ENCODE measurements at places on chromosomes 4 and X.

- no peak for DNase-seq
Observed at GRCh38 chrX:69996113-69996468, 53.6 kb downstream of the AWAT2 start.

- DNase-seq = no peak
Observed at GRCh38 chr4:150051111-150051510, 27.1 kb upstream of the DCLK2 start.

DNA sequence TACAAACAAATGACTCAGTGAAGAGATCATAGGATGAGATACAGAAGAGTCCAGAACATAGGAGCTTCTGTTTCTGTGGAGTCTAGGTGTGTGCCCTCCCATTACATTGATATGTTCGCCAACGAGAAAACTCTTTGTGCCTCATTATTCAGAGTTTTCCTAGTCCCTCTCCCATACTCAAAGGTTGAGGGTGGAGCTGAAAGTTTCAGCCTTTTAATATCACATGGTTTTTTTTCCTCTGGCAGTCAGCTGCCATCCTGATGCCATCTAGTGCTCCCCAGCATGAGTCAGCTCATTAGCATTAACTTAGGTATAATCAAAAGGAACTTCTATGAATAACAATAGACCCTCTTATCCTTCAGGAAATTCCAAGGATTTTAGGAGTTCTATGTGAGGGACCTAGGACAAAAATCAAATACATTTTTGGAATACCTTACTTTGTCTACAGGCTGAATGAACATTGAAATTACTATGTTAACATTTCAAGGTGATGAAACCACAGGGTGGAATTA is 559.6 kb upstream of the AMOT start:
- peak; percentile 39 for DNase-seq

DNA sequence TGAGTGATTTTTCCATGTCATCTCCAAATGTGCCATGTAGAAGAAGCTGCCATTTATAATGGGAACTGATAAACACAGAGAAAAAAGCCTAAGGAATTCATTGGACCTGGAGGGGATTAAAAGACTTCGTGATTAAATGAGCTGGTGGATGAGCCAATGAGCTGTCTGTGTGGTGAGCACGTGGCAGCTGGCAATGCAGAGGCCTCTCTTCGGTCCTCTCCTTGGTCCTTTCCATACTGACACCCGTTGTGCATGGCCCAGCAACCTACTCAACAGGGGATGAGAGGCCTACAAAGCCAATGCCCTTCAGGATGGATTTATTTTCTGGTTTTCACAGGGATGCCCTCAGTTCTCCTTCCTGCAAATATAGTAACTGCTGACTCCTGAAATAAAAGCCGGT is 87.7 kb upstream of the STS start:
- no peak for DNase-seq

DNA sequence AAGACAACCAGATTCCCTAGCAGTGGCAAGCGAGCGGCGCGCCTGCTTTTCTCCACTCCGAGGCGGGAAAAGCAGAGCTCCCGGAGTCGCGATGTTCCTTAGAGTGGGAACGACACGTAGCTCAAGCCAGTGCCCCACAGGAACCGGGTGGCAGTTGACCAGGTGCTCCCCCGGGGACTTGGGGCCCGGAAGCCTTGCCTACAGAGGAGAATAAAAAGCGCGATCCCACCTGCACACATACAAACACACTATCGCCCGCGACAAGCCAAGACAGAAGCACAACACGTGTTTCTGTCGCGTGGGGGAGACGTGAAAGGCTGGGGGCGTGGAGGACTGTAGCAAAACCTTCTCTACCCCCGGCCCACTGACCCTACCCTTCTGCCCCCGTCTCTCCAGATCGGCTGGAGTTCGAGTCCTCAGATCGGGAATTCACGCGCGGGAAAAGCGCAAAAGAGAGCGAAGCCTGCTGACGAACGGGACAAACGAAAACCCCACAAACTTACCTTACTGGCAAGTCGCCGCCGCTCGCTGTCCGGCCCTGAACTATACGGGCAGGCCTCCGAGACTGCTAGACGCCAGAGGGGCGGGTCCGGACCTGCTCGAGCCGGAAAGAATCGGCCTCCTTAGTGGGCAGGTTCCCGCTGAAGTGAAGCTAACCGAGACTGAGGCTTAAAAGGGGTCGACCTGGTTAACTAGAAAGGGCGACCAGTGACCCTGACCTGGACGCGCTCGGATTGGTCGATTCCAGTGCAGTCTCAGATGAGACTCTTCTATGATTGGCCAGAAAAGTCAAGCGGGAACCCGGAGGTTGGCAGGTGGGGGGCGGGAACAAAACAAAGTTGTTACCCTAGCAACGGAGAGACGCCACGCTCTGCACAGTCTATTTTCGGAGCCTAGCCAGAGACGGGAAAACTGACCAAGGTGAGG is at the start of the genes DNAAF6 and NUP62CL:
Gene DNAAF6, plus strand, starts transcription at position 842 of the 927 bp plus-strand sequence. CDS start 6,265 bp downstream, outside the sequence.
Gene NUP62CL, minus strand, starts transcription at position 664 of the 927 bp plus-strand sequence. CDS start 31,287 bp downstream, outside the sequence.
- no peak for DNase-seq

GRCh38 chr4:157045507-157046127 is 30.3 kb upstream of the GLRB start:
- DNase-seq = peak; percentile 40

- DNase-seq = no peak
Observed at GRCh38 chr4:95798003-95798402, 41.9 kb upstream of the PDHA2 start.

DNA sequence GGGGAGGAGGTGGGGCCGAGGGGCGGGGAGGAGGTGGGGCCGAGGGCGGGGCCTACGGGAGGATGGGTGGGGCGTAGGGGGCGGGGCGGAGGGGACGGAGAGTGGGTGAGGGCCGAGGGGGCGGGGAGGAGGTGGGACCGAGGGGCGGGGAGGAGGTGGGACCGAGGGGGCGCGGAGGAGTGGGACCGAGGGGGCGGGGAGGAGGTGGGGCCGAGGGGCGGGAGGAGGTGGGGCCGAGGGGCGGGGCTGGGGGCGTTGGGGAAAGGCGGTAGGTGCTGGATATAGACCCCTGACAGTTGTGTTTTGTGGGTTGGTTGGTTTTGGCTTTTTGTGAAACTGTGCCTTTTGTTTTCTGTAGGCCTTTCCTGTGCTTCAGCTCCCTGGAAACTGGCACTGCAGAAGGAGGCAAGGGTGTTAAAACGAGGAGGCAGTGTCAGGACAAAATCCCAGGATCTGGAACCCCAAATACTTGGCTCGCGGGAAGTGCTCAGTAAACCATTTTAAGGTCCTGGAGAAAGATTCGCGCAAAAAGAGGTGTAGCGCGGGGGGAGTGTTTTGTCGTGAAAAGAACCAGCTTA is 580 bp upstream of the MMGT1 start:
- DNase-seq = no peak

GRCh38 chr4:145589916-145590702 is 29.1 kb upstream of the MMAA start:
- no peak for DNase-seq

DNA sequence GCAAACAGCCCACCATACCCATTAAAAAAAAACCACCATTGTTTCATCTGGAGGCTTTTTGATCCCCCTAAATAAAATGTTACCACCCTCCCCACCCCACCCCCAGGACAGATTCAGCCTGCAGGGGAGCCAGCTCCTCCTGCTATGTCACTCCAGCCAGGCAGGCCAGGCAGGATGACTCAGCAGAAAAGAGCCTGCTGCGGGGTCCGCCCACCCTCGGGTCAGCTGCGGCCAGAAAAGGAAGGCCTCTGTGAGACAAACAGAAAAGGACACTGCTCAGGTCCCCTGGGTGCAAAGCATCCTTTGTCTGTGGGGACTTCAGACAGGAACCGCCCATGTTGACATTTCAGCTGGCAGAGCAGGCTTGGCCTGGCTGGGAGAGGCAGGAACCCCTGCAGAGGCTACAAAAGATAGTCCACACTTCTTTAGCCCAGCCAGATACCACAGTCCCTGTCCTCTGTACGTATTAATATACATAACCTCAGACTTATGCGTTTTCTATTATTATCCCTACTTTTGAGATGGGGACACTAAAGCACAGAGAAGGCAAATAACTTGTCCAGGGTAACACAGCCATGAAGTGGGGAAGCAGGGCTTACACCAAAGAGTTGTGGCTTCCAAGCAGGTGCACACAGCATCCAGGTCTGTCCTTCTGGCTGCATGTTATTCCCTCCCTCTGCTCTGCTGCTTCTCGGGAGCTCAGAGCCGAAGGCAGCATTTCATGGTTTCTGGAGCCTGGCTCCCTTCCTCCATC is 147.7 kb downstream of the CPEB2 start:
- DNase-seq = no peak

DNA sequence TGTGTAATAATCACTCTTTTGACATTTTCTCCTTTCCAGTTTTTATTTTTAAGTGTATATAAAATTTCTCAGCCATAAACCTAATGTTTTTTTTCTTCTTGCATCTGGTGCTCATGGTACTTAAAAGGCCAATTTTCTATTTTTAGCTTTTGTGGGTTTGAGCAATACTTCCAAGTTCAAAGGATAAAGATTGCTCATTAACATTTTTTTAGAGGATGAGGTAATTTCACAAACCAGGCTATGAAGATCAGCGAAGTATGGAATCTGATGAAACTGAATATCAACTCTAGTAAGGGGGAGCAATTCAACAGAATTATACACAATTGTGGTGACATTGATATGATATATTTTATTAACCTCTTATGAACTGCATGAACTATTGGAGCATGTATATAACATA is 25.8 kb upstream of the KLHL34 start:
- peak; percentile 24 for DNase-seq

- DNase-seq = no peak
Observed at GRCh38 chr4:87120010-87120409, 100.4 kb downstream of the KLHL8 start.

DNA sequence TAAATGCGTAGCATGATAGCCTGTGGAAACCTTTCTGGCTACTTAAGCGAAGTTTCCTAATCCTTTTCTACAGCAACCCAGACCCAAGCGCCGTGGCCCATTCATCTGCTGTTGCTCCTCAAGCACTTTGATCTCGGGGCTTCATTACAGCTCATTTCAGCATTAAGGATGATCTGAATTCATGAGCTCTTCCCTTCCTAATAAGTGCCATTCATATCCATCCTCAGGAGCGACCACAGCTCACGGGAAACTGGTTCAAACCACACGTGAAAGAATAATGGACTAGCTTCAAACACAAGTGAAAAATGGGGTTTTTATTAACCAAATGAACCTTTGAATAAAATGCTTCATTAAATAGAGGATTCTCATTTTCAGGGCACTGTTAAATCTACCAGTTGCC is 202.6 kb upstream of the LEF1 start:
- no peak for DNase-seq

DNA sequence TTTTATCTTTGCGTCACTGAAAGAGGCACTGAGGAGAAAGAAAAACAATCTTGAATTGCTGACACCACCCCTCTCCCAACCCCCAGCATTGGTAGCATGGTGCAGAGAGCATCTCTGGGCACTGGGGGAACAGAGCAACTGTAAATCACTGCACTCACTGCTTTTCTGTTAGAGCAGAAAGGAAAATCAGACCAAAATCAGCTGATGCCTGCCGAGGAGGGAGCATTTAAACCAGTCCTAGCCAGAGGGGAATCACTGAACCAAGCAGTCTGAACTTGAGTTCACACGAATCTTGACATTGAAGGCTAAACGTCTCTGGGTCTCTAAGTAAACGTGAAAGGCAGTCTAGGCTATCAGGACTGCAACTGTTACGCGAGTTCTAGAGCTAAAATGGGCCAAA is 205.8 kb downstream of the SPANXN4 start:
- no peak for DNase-seq

GRCh38 chrX:120310861-120311726 is at the start of gene TMEM255A:
Gene TMEM255A, minus strand, starts transcription at chrX:120311461. Its CDS starts 152 bp downstream, at chrX:120311309.
- DNase-seq = no peak
